ENCODE measurements at places on chromosomes 5 and 9.

DNA sequence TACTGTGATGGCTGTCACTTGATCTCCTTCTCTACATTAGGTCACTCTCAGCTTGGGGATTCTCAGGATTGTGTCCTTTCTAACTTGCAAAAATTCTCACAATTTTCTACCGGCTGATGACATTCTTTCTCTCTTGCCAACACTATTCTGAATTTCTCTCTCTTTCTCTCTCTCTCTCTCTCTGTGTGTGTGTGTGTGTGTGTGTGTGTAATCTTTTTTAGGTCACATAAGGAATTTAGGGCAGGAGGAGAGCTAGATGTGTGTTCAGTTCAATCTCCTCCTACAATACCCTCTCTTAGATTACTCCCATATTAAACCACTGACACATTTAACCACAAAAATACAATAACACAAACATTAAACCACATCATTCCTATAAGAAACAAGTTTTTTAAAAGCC lies 242.3 kb upstream of the NREP start:
- no peak for DNase-seq

- no peak for DNase-seq
Measured at GRCh38 chr5:135601466-135601865, 22.7 kb upstream of the CXCL14 start.

GRCh38 chr9:127983847-127984289 lies 3.1 kb upstream of the EEIG1 start:
- DNase-seq: no peak

GRCh38 chr5:113118298-113118697 lies 141.7 kb downstream of the DCP2 start:
- DNase-seq: no peak

- no peak for DNase-seq
Measured at GRCh38 chr5:59496524-59497134, 396.9 kb downstream of the PDE4D start.

All from GM12892 (cell line).